ENCODE measurements at places on chromosomes 4 and X. TPM values are rescaled to one million over a fixed set of nuclear protein-coding genes. Genes with fewer than 3 reads are reported as not detected.

DNA sequence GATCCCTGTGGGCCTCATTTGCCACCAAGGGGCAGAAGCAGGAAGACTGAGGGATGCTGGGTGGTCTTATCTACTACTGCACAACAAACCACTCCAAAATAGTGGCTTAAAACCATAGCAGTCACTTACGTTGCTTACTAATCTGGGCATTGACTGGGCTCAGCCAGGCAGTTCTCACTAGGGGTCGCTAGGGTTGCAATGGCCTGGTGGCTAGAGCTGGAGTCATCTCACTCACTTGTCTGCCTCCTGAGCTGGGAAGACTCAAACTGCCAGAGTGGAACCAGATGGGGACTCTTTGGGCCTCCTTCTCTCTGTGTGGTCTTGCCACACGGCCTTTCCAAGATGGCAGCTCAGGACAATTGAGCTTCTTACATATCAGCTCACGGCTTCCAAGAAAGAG is 216.3 kb upstream of the BCOR start:
- H3K27me3 ChIP-seq = no peaks in the 10 kb centered on the region
- H3K4me3 ChIP-seq = no peak overlapping the region

DNA sequence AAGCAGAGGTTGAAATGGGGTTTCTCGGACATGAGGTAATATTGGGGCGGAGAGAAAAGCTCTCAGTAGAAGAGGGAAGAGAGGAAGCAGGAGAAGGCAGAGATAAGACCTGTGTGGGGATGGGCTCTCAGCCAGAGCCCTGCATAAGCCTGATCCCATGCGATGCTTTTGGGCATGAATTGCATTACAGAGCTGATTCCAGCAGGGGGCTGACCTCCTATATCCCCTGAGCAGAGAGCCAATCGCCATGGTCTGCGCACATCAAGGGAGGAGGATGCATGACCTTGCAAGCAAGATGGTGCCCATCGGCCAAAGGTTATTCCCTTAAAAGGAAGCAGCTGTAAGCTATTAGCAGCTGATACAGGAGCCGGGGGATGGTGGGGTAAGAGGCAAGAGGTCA is 7.6 kb downstream of the ANOS1 start:
- H3K27me3 ChIP-seq = no peaks in the 10 kb centered on the region
- H3K4me3 ChIP-seq = no peak overlapping the region
- H3K27ac ChIP-seq = no peak overlapping the region
- no peaks in the 10 kb centered on the region for H3K36me3 ChIP-seq

Gene SMIM10
- total RNA-seq = not detected

DNA sequence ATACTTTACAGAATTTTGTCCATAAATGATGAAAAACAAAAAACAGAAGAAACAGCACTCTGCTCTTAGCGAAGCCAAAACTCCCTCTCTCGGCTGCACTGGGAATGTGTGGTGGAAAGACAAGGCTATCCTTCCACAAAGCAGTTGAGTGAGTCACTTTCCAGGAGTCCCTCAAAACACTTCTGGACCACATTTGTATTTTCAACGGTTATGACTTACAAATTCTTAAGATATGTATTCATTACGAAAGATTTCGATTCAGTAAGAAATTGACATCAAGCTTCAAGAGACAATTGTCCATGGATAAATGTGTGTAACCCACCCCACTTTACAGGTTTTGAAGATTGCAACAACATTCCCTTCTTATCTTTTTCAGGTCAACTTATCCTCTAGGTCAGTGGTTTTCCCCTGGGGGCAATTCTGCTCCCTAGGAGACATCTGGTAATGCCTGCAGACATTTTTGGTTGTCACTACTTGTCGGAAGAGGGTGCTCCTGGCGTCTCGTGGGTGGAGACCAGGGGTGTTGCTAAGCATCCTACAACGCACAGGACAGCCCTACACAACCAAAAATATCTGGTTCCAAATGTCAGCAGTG is 66.7 kb upstream of the MTNR1A start:
- H3K36me3 ChIP-seq = peaks cover 21% of the 10 kb centered on the region
- H3K4me1 ChIP-seq = peaks cover 38% of the 10 kb centered on the region
- H3K4me3 ChIP-seq = no peak overlapping the region
- H3K27ac ChIP-seq = peak overlapping the region; percentile 43
- DNase-seq = no peak

Gene ARHGAP24
- total RNA-seq = 4.4 TPM

DNA sequence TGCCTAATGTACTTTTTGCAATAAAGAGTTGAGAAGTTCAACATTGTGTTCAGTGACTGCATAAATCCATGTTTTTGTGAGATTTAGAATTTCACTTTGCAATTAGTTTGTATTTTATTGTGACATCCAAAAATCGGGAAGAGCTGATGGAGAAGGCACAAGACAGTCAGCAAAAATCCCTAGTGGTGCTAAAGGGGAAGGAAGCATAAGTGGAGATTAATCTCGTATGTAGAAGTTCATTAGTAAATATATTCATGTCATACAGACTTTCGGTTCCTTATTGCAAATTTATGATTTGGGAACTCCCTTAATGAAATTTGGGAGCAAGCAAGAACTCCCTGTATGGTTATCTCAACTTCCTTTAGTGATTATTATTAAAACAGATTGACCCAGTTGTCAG is 57.8 kb upstream of the SLC39A8 start:
- H3K4me3 ChIP-seq = no peak overlapping the region
- H3K27ac ChIP-seq = no peak overlapping the region
- H3K36me3 ChIP-seq = no peaks in the 10 kb centered on the region
- DNase-seq = no peak
- H3K4me1 ChIP-seq = peaks cover 22% of the 10 kb centered on the region
- H3K27me3 ChIP-seq = no peaks in the 10 kb centered on the region

Gene NR0B1
- total RNA-seq = 54.5 TPM

DNA sequence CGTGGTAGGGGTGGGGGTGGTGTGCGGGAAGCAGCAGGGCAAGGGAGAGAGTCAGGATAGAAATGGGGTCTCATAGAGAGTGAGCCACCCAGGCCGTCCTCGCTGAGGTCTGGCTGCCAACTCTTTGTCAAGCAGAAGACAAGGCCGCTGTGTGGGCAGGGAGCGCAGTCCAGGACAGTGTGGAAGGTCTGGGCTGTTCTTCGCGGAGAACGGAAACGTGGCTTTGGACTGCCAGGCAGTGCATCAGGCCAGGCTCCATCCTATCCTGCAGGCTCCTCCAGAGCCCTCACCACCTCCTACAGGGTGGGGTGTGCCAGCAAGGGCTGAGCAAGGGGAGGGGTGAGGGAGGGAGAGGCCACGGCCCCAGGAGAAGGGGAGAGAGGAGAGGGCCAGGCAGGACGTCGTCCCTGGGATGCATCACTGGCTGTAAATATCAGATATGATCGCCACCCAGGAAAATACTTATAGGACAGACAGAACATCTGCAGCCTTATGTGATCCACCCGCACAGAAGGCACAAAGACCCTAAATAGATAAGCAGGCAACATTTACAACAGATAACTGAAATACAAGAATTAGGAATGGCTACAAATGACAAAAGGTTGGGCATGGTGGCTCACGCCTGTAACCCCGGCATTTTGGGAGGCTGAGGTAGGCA is 85.3 kb downstream of the ABLIM2 start:
- no peak overlapping the region for H3K4me3 ChIP-seq
- peaks cover 22% of the 10 kb centered on the region for H3K36me3 ChIP-seq
- peaks cover 41% of the 10 kb centered on the region for H3K4me1 ChIP-seq
- no peaks in the 10 kb centered on the region for H3K27me3 ChIP-seq

DNA sequence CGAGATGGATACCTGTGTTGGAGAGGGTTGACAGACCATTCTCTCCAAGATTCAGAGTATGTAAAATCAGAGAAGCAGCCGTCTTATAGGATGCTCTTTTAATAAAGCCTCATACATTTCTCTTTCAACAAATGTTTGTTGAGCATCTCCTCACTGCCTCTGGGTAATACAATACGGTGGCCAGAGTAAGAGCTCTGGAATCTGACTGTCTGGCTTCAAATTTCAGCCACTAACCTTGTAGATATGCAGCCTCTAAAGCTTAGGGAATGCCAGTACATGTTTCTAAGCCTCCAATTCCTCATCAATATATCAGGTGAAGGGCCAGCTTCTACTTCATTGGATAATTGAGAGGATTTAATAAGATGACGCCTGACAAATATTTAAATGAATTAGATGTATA is 61.3 kb downstream of the CLNK start:
- DNase-seq = no peak
- H3K27me3 ChIP-seq = no peaks in the 10 kb centered on the region
- H3K36me3 ChIP-seq = no peaks in the 10 kb centered on the region
- no peaks in the 10 kb centered on the region for H3K4me1 ChIP-seq

GRCh38 chrX:36867143-36867542 is 141.0 kb upstream of the FAM47C start:
- no peak overlapping the region for H3K4me3 ChIP-seq
- H3K27me3 ChIP-seq = no peaks in the 10 kb centered on the region
- H3K27ac ChIP-seq = peak overlapping the region; percentile 24
- peaks cover 29% of the 10 kb centered on the region for H3K4me1 ChIP-seq
- no peaks in the 10 kb centered on the region for H3K36me3 ChIP-seq

- H3K4me3 ChIP-seq = no peak overlapping the region
- no peak overlapping the region for H3K27ac ChIP-seq
- H3K4me1 ChIP-seq = peaks cover 4% of the 10 kb centered on the region
- H3K36me3 ChIP-seq = no peaks in the 10 kb centered on the region
These were observed 100.6 kb downstream of the CHIC2 start for GRCh38 chr4:53963781-53964180.

GRCh38 chrX:10233173-10233572 is 76.4 kb downstream of the CLCN4 start:
- no peak for DNase-seq
- H3K27ac ChIP-seq = no peak overlapping the region
- H3K4me3 ChIP-seq = no peak overlapping the region
- no peaks in the 10 kb centered on the region for H3K36me3 ChIP-seq

DNA sequence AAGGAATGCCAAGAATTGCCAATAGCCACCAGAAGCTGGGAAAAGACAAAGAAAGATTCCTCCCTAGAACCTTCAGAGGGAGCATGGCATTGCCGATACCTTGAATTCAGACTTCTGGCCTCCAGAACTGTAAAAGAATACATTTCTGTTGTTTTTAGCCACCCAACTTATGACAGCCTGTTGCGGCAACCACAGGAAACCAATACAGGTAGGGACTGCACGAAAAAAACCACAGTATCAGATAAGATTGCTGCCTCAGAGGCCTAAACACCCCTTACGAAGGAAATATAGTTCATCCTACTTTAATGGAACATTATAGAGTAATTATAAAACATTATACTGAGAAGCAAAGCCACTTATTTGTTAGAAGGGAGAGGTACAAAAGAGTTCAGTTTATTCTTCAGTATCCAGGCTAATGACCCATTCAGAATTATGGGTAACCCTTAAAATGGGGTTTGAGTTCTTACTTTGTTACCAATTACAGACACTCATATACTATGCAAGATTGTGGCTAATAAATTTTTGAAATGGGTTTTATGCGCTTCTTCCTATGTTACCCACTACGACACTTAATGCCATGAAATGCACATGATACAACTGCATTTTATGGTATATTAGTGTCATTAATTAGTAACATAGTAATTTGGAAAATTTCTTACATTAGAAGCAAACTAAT is 37.4 kb upstream of the SMIM10L2A start:
- no peaks in the 10 kb centered on the region for H3K4me1 ChIP-seq
- DNase-seq = no peak
- no peaks in the 10 kb centered on the region for H3K36me3 ChIP-seq
- H3K4me3 ChIP-seq = no peak overlapping the region

Gene SOX3
- not detected for total RNA-seq

Gene NAA10
- 136 TPM for total RNA-seq

GRCh38 chr4:183960046-183960420 is 54.9 kb downstream of the STOX2 start:
- H3K27ac ChIP-seq = no peak overlapping the region
- peak; percentile 84 for DNase-seq
- H3K36me3 ChIP-seq = no peaks in the 10 kb centered on the region
- H3K4me3 ChIP-seq = peak overlapping the region; percentile 1

Gene GPR119
- total RNA-seq = not detected

- no peak for DNase-seq
- H3K36me3 ChIP-seq = no peaks in the 10 kb centered on the region
- no peak overlapping the region for H3K27ac ChIP-seq
- no peaks in the 10 kb centered on the region for H3K27me3 ChIP-seq
These were observed 1258.0 kb upstream of the IGFBP7 start for GRCh38 chr4:58368221-58368620.

- H3K27me3 ChIP-seq = no peaks in the 10 kb centered on the region
- no peak overlapping the region for H3K4me3 ChIP-seq
- H3K27ac ChIP-seq = no peak overlapping the region
- H3K36me3 ChIP-seq = no peaks in the 10 kb centered on the region
These were observed 7.4 kb upstream of the BEND2 start for GRCh38 chrX:18228069-18228468.

DNA sequence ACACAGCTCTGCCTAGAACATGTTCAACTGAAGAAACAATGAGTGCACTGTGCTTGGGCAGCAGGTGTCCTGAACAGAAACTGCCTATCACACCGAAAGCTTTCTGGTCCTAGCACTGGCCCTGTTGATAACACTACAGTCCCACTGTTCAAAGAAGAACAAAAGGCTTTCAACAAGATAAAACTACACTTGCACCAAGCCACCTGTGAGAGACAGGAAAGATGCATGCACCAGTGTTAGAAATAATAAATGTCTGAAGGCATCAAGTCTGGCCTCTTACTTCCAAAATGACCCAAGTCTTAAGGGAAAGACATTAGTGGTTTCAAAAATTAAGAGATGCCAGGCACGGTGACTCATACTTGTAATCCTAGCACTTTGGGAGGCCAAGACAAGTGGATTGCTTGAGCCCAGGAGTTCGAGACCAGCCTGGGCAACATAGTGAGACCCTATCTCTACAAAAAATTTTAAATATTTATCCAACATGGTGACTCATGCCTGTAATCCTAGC is 68.7 kb downstream of the APBB2 start:
- H3K36me3 ChIP-seq = no peaks in the 10 kb centered on the region
- no peak for DNase-seq
- H3K4me3 ChIP-seq = no peak overlapping the region

Gene PNMA6A
- total RNA-seq = 6.3 TPM

- peak overlapping the region; percentile 92 for H3K27ac ChIP-seq
- H3K36me3 ChIP-seq = peaks cover 41% of the 10 kb centered on the region
- no peaks in the 10 kb centered on the region for H3K27me3 ChIP-seq
These were observed 16.9 kb downstream of the CD99 start for GRCh38 chrX:2708021-2708420.

Gene PF4V1
- total RNA-seq = not detected

DNA sequence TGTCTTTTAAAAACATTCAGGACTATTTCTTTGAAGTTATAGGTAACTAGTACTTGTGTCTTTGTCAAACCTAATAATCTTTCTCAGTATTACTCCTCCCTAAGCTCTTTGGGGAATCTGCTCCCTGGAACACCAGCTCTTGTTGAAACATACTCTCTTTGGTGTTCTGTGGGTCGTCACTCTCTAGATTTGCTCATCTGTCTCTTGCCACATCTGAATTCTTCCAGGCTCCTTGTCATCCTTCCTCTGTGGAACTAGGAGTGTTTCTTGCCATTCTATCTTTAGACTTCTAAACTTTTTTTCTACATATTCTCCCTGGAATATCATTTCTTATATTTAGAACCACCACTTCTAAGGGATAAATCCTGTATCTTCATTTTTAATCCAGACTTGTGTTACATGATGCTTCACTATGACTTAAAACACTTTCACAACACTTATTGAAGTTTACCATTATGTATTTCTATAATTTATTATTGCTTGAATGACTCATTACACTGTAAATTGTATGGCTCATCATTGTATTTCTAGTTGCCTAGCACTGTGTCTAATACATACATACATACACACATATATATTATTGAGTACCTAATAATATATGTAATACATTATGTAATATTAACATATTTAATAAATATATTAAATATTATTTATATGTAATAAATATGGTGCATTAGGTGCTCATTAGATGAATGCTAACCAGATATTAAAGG is 186.1 kb downstream of the TMA16 start:
- no peak overlapping the region for H3K4me3 ChIP-seq
- H3K4me1 ChIP-seq = no peaks in the 10 kb centered on the region
- no peak for DNase-seq
- H3K36me3 ChIP-seq = no peaks in the 10 kb centered on the region
- no peak overlapping the region for H3K27ac ChIP-seq

Gene CLTRN
- not detected for total RNA-seq

Measured in A673 (cell line).